Pancreas (tissue), 10 donors: ENCODE measurements at places on chromosomes 4 and X. TPM values are rescaled to one million over a fixed set of nuclear protein-coding genes. Genes with fewer than 3 reads are reported as not detected.

DNA sequence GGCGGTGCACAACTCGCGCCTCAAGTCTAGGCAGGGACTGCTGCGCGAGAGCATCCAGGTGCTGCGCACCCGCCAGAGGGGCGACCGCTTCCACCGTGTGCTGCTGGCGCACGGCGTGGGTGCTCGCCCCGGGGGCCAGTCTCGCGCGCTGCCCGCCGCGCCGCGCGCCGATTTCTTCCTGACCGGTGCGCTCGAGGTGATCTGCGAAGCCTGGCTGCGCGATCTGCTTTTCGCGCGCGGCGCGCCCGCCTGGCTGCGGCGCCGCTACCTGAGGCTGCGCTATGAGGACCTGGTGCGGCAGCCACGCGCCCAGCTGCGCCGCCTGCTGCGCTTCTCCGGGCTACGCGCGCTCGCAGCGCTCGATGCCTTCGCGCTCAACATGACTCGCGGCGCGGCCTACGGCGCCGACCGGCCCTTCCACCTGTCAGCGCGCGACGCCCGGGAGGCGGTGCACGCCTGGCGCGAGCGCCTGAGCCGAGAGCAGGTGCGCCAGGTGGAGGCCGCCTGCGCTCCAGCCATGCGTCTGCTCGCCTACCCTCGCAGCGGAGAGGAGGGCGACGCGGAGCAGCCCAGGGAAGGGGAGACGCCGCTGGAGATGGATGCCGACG, 1.3 kb downstream of the CHST7 start:
- H3K4me3 ChIP-seq: peak overlapping the region; percentile 41
- no peaks in the 10 kb centered on the region for H3K27me3 ChIP-seq
- peak; percentile 66 for DNase-seq
- no peak overlapping the region for H3K27ac ChIP-seq
- H3K4me1 ChIP-seq: no peaks in the 10 kb centered on the region

- no peaks in the 10 kb centered on the region for H3K27me3 ChIP-seq
- no peaks in the 10 kb centered on the region for H3K4me1 ChIP-seq
- H3K36me3 ChIP-seq: no peaks in the 10 kb centered on the region
- DNase-seq: no peak
These were observed 31.6 kb upstream of the SOD3 start for GRCh38 chr4:24763631-24764297.

NXF3 gene
- total RNA-seq: 0.14 TPM

- H3K36me3 ChIP-seq: no peaks in the 10 kb centered on the region
- no peaks in the 10 kb centered on the region for H3K4me1 ChIP-seq
- no peak for DNase-seq
- H3K4me3 ChIP-seq: no peak overlapping the region
- no peak overlapping the region for H3K27ac ChIP-seq
These were observed 49.4 kb downstream of the C4orf46 start for GRCh38 chr4:158622251-158622650.

AFP gene
- total RNA-seq: not detected
